NCI-H748 treated with DMSO at 0.1 percent for 48 hours (cell line): ENCODE measurements at places on chromosomes 5 and 9.

GRCh38 chr9:85528607-85529006 lies 213.1 kb downstream of the AGTPBP1 start:
- DNase-seq = no peak

DNA sequence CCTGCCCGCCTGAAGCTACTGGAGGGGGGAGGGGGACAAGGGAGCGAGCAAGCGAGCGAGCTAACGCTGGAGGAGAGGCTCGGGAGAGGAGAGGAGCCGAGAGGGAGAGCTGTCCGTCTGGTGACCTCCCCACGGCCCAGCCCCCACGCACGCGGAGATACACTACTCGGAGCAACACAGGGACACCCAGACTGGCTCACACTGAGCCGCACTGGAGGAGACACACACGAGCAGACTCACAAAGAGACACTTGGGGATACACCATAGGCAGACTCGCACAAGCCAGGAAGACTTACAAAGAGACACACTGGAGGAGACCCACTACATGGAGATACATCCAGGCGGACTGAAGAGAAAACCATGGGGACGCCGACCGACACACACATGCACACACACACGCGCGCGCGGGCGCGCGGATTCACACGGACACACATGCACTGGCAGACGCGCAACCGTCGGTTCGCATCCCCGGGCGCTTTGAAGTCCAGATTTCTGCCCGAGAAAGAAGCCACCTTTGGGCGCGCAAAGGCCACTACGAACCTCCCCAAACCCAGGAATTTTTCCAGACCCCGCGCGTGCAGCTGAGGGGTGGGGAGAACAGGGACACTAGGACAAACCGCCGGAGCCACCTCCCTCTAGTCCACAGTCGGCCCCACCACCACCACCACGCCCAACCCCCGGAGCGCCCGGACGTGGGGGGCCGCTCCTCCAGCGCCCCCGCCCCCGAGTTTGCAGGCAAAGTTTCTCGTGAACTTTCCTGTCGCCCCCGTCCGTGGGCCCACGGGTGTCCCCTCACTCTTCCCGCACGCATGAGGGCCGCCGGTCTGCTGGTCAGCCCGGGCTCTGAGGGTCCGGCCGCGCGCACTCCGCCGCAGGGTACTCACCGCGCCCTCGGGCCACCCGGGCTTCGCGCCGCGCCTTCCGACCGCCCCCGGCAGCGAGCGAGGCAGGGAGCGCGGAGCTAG lies 571 bp downstream of the CNTFR start:
- no peak for DNase-seq

DNA sequence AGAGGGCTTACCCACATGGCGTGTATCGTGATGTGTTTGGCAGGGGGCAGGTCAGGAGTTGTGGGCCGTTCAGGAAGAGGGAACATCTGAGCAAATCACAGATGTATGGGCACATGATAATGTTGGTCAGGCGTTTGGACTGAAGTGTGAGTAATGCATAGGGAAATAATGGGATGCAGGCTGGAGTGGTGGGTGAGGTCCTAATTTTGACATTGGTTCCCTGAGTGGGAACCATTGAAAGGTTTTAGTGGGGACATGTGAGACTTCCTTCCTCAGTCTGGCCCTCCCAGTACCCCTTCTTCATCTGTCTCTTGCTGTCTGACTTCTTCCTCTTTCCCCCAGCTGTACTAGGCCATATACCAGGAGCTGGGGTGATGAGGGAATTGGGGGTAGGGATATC lies 7.6 kb downstream of the OTULIN start:
- no peak for DNase-seq

- DNase-seq = no peak
These were observed 41.0 kb downstream of the CEP120 start for GRCh38 chr5:123382252-123382651.

- no peak for DNase-seq
These were observed 35.5 kb downstream of the POU5F2 start for GRCh38 chr5:93705896-93706295.

DNA sequence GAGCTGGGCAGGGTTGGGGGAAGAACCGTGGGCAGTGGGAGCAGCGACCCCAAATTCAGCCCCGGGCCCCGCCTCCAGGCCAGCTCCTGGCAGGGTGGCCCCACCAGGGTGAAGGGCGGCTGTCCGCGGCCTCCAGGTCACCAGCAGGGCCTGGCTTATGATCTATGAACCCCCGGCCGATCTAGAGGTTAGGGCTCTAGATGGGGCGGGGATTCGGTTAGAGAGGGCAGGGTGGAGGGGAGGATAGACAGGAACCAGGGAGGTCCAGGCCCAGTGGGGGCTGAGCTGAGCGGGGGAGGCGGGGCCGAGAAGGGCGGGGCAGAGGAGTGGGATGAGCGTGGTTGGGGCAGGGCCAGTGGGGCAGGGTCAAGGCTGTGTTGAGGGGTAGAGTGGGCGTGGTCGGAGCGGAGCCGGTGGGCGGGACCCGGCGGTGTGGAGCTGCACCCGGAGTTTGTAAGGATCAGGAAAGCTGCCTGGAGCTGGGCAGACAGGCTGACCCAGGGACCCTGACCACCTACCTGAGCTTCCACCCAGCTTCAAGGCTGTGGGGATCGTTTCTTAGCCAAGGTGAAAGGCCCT lies 29.3 kb upstream of the OBP2B start:
- DNase-seq = no peak

DNA sequence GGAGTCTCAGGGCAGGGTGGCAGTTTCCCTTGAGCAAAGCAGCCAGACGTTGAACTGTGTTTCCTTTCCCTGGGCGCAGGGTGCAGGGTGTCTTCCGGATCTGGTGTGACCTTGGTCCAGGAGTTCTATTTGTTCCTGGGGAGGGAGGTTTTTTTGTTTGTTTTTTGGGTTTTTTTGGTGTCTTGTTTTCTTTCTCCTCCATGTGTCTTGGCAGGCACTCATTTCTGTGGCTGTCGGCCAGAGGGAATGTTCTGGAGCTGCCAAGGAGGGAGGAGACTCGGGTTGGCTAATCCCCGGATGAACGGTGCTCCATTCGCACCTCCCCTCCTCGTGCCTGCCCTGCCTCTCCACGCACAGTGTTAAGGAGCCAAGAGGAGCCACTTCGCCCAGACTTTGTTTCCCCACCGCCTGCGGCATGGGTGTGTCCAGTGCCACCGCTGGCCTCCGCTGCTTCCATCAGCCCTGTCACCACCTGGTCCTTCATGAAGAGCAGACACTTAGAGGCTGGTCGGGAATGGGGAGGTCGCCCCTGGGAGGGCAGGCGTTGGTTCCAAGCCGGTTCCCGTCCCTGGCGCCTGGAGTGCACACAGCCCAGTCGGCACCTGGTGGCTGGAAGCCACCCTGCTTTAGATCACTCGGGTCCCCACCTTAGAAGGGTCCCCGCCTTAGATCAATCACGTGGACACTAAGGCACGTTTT lies 3.5 kb upstream of the PHYHD1 start:
- no peak for DNase-seq

DNA sequence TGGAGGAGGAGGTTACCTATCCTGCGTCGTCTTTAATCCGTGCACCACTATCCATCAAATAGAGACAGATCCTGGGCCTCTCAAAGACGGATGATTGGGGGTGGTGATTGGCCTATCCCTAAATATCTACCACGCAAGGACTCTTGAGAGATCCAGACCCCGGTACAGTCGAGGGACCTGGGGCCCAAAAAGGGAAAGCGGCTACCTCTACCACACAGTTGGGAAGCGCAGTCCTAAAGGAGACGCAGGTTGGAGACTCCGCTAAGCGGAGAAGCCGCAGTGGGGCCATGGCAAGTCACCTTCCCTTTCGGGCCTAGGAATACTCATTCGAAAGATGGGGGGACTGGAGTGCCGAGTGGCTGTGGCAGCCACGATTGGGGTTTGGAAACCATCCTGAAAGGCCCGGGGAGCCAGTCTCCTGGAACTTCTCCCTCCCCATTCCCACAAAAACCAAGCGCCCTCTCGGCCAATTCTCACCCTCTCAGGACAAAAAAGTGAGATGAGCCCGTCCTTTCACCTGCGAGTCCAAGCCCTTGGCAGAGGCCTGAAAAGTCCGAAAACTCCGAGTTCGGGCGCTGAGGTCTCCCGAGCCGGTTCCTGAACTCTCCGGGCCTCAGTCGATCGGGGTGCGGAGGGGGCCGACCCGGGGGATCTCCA lies 499 bp upstream of the FOXE1 start:
- DNase-seq = no peak
